IMR-90 (cell line): ENCODE measurements at places on chromosomes 3 and 15.

GRCh38 chr3:190502946-190503345 is 10.9 kb upstream of the IL1RAP start:
- no peak overlapping the region for H3K27ac ChIP-seq
- H3K27me3 ChIP-seq = no peaks in the 10 kb centered on the region; the same call in 1 of the 2 replicates
- no peak for DNase-seq
- no peaks in the 10 kb centered on the region for H3K36me3 ChIP-seq
- no peak overlapping the region for H3K4me3 ChIP-seq

DNA sequence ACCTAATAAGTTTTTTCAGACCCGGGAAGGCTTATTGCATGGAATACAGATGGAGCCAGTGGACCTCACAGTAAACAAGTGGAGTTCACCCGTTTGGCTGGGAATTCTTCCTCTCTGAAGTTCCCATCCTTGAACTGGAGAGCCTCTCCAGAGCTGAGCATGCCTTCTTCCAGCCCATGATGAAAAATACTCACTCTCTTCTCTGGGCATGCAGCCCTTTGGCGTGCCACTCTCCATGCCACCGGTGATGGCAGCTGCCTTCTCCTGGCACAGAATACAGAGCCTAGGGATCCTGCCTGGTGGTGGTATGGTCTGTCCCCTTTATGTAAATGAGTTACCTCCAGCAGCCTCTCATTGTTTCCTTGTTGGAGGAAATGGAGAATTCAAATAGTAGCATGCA is 150.8 kb downstream of the LEKR1 start:
- H3K36me3 ChIP-seq = no peaks in the 10 kb centered on the region
- H3K4me1 ChIP-seq = no peaks in the 10 kb centered on the region
- no peak for DNase-seq
- H3K4me3 ChIP-seq = no peak overlapping the region

DNA sequence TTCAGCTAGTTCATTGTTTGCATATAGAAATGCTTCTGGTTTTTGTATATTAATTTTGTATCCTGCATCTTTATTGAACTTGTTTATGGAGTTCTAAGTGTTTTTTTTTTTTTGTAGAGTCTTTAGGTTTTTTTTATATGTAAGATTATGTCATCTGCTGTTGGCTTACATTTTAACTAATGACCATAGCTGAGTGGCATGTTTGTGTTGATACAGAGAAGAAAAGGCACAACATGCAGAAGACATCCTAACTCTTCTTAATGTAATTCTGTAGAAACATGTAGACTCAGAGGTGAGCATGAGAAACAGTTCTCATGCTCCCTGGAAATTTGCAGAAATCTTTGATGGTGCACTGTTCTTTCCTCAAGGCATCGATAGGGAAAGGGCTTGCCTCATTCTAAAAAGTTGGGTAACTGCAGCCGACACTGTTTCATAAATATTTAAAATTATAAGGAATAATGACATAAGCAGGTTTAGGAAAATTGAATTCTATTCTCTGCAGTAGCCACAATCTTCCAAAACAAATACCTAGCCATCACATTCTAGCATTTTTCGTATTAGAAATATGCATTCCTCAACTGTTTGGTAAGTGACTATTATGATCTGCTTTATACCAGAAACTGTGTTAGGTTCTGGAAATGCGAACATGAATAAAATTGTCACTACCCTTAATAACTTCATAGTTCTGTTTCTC is 499.6 kb upstream of the KCNMB2 start:
- no peaks in the 10 kb centered on the region for H3K27me3 ChIP-seq
- H3K4me1 ChIP-seq = peaks cover 5% of the 10 kb centered on the region; the same call in 1 of the 2 replicates
- no peaks in the 10 kb centered on the region for H3K36me3 ChIP-seq
- H3K27ac ChIP-seq = peak overlapping the region; percentile 58; the same call in 1 of the 2 replicates

DNA sequence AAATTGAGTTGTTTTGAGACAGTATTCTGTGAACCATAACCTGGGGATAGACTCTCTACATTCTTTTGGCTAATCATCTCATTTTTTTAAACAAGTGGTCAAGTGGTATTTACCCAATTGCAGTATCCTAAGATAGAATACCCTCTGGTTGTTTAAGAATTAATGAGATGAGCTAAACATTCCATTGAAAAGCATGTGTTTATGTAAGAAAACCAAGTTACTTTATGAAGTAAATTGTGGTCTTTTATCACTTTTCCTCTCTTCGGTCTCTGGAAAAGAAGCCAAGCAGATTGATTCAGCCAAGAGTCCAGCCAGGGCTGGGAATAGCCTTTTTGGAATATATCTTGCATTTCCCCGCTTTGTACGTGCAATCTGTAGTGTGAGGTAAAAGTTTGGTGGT is 185.7 kb upstream of the TOPAZ1 start:
- H3K27ac ChIP-seq = no peak overlapping the region
- DNase-seq = peak; percentile 17
- no peaks in the 10 kb centered on the region for H3K4me1 ChIP-seq
- H3K36me3 ChIP-seq = no peaks in the 10 kb centered on the region

- H3K36me3 ChIP-seq = no peaks in the 10 kb centered on the region
- no peaks in the 10 kb centered on the region for H3K4me1 ChIP-seq
- peak; percentile 12 for DNase-seq
Measured at GRCh38 chr3:126900859-126901540, 81.9 kb upstream of the PLXNA1 start.

DNA sequence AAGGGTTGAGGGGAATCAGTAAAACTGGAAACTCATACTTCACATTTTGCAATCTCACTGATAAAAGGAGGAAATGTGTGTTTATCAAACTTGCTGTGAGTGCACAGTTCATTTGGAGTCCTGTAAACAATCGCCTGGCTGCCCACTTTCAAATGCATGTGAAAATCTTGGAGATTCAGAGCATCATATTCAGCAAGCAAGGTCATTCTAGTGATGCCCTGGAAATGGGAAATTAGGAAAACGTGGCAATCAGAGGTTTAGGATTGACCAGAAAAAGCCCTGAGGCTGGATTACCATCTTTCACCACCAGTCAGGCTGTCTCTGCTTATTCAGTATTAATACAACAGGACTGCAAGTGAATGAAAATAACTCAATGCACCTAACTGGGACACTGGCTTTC is 23.9 kb downstream of the DPH6 start:
- H3K27me3 ChIP-seq = no peaks in the 10 kb centered on the region
- no peak overlapping the region for H3K27ac ChIP-seq
- H3K4me1 ChIP-seq = peaks cover 6% of the 10 kb centered on the region; the same call in 1 of the 2 replicates
- no peak overlapping the region for H3K4me3 ChIP-seq

GRCh38 chr3:42079701-42080452 is 11.3 kb upstream of the TRAK1 start:
- H3K4me1 ChIP-seq = peaks cover 16% of the 10 kb centered on the region
- no peaks in the 10 kb centered on the region for H3K36me3 ChIP-seq
- H3K27me3 ChIP-seq = no peaks in the 10 kb centered on the region
- no peak overlapping the region for H3K27ac ChIP-seq

- no peak overlapping the region for H3K27ac ChIP-seq
- no peaks in the 10 kb centered on the region for H3K27me3 ChIP-seq
- H3K4me1 ChIP-seq = no peaks in the 10 kb centered on the region
- H3K4me3 ChIP-seq = no peak overlapping the region
- H3K36me3 ChIP-seq = no peaks in the 10 kb centered on the region
Measured at GRCh38 chr3:51141573-51141972, 243.5 kb upstream of the MANF start.

GRCh38 chr3:188729422-188729821 is 442.3 kb upstream of the TPRG1 start:
- no peak for DNase-seq
- no peaks in the 10 kb centered on the region for H3K27me3 ChIP-seq
- H3K36me3 ChIP-seq = peaks cover 4% of the 10 kb centered on the region
- no peaks in the 10 kb centered on the region; the same call in 1 of the 2 replicates for H3K4me1 ChIP-seq
- H3K27ac ChIP-seq = no peak overlapping the region

- H3K27ac ChIP-seq = no peak overlapping the region
- no peaks in the 10 kb centered on the region for H3K27me3 ChIP-seq
- no peaks in the 10 kb centered on the region for H3K36me3 ChIP-seq
- H3K4me1 ChIP-seq = no peaks in the 10 kb centered on the region
Measured at GRCh38 chr3:140128631-140129030, 193.6 kb downstream of the CLSTN2 start.

GRCh38 chr3:138726946-138727730 is 107.6 kb downstream of the PIK3CB start:
- peak; percentile 58 for DNase-seq
- no peak overlapping the region for H3K27ac ChIP-seq
- H3K4me1 ChIP-seq = no peaks in the 10 kb centered on the region
- H3K4me3 ChIP-seq = no peak overlapping the region
- no peaks in the 10 kb centered on the region for H3K36me3 ChIP-seq

DNA sequence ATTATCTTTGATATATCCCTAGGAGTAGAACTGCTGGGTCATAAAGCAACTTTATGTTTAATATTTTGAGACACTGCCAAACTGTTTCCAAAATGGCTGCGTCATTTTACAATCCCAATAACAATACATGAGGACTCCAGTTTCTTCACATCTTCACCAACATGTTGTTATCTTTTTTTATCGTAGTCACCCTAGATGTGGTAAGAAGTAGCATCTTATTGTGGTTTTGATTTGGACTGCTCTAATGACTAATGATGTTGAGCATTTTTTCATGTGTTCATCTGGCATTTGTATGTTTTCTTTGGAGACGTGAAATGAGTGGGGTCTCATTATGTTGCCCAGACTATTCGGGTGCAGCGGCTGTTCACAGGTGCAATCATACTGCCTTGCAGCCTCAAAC is 83.8 kb downstream of the MAP4 start:
- H3K36me3 ChIP-seq = peaks cover 9% of the 10 kb centered on the region
- peak; percentile 49 for DNase-seq
- no peak overlapping the region for H3K4me3 ChIP-seq

GRCh38 chr15:60414016-60414682 is 16.4 kb upstream of the ANXA2 start:
- H3K27ac ChIP-seq = no peak overlapping the region
- peak; percentile 78 for DNase-seq
- H3K4me1 ChIP-seq = peaks cover 5% of the 10 kb centered on the region
- no peak overlapping the region for H3K4me3 ChIP-seq

DNA sequence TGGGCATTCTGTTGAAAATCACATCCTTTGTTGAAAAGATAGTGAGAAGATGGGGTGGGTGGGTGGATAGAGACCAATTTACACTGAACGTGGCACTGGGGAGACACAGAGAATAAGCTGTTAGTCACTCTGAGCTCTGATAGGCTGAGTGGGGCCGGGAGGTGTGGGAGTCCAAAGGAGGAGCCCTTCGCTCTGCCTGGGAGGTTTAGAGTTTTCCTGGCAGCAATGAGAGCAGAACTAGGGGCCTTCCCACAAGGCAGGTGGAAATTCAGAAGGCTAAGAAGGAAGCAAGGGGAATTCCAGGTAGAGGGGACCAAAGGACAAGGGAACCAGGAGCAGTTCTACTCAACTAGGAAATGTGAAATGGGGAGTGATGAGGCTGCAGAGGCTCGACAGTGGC is 272.7 kb downstream of the RPLP1 start:
- no peak overlapping the region for H3K4me3 ChIP-seq
- no peaks in the 10 kb centered on the region for H3K36me3 ChIP-seq
- no peak for DNase-seq
- H3K27me3 ChIP-seq = peaks cover 53% of the 10 kb centered on the region
- H3K27ac ChIP-seq = no peak overlapping the region

DNA sequence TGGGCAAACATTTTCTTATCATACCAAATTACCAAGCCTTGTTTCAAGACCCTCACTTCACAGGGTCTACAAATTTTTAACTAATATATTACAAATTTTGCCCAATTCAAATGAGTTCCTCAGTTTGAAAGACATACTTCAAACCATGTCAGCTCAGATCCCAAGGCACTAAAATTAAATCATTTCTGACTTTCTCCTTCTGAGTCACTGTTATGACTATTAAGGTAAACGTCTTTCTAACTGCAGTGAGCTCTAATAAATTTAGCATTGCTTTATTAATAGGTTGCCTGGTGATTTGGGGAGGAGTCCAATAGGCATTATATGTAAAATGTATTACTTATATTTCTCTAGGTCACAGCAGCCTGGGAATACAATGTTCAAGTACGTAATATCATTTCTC is 158.2 kb upstream of the ARHGEF26 start:
- no peaks in the 10 kb centered on the region for H3K36me3 ChIP-seq
- DNase-seq = no peak
- H3K27me3 ChIP-seq = no peaks in the 10 kb centered on the region
- H3K27ac ChIP-seq = no peak overlapping the region
- H3K4me1 ChIP-seq = no peaks in the 10 kb centered on the region
- H3K4me3 ChIP-seq = no peak overlapping the region

DNA sequence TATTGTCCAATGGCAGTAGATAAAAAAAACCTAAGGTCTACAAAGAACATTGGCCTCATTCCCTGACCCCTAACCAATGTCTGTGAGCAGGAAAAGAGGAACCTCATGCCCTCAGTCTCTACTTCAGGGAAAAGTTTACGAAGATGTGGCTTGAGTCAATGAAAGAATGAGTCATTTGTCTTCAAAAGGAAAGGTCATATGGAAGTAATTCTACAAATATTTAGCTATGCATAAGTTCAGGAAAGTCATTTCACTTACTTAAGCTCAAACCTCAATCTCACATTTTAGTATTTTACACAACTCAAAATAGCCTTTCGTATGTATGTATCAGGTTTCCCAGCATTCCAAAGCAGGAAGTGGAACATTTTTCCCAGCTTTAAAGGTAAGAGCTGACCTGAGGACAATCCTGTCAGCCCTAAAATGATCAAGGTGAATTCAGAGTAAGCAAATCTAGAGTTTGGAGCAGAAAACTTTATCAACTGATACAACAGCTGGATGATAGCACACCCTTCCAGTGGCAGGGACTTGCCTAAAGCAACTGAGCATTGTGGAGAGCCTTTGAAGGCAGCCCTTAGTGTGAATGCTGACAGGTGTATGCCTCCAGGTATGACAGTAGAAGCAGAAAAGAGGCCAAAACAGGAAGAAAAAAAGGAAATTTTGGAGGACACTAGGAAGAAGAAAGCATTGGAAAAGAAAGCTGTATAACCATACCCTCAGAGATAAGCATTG is 53.9 kb upstream of the ACKR4 start:
- H3K4me1 ChIP-seq = peaks cover 25% of the 10 kb centered on the region
- peak overlapping the region; percentile 98 for H3K27ac ChIP-seq
- peak; percentile 97 for DNase-seq

DNA sequence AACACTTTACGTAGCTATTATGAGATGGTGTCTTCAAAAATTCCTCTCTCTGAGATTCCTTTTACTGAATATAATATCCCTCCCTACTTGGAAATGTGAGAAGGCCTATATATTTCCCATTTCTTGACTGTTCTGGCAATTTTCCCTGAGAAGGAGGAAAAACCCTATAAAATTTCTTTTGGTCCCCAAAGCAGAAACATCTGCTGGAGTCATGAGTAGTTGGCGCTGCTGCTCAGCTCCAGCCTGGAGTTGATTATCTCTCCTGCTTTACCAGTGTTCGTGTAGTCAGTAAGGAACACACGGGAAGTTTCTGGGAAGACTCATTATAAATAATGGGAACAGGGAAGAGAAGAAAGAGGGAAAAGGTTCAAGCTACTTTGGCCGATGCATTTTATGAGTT is 680.1 kb downstream of the EPHA3 start:
- no peaks in the 10 kb centered on the region for H3K4me1 ChIP-seq
- H3K27me3 ChIP-seq = no peaks in the 10 kb centered on the region
- H3K27ac ChIP-seq = no peak overlapping the region
- no peak for DNase-seq

DNA sequence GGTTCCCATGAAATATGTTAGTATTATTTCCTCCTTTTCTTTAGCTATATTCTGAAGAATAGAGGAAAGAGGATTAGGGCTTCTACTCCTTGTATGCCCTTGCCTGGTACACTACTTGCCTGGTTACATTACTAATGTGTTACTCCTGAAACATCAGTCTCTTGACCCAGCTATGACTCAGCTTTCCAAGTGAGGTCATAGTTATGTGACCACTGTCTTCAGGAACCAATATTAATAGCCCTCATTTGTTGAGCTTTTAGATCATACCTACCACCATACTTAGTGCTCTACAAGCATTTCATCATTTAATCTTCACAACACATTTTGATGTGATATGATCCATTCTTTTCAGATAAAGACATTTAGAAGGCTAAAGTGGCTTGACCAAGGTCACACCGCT is 60.3 kb downstream of the CMSS1 start:
- H3K4me3 ChIP-seq = no peak overlapping the region
- no peak overlapping the region for H3K27ac ChIP-seq
- H3K36me3 ChIP-seq = no peaks in the 10 kb centered on the region
